ENCODE measurements at places on chromosomes 13 and 19.
A peak's percentile ranks its signal among the peaks of the same experiment; 100 is the strongest.

DNA sequence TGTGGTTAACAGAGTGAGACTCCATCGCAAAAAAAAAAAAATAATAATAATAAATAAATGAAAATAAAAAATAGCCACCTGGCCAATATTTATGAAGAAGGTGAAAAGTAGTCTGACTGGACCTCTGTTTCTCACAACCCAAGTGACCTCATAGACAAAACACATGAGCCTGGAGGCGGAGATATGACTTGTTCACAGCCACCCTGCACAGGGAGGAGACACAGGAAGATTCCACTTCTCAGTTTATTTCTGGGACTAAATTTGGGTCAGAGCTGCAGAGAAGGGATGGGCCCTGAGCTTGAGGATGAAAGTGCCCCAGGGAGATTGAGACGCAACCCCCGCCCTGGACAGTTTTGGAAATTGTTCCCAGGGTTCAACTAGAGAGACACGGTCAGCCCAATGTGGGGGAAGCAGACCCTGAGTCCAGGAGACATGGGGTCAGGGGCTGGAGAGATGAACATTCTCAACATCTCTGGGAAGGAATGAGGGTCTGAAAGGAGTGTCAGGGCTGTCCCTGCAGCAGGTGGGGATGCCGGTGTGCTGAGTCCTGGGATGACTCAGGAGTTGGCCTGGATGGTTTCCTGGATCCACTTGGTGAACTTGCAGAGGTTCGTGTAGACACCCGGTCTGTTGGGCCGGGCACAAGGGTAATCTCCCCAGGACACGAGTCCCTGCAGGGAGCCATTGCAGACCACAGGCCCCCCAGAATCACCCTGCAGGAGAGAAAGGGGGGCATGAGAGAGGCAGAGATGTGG lies 9.6 kb downstream of the KLK5 start:
- DNase-seq = no peak

DNA sequence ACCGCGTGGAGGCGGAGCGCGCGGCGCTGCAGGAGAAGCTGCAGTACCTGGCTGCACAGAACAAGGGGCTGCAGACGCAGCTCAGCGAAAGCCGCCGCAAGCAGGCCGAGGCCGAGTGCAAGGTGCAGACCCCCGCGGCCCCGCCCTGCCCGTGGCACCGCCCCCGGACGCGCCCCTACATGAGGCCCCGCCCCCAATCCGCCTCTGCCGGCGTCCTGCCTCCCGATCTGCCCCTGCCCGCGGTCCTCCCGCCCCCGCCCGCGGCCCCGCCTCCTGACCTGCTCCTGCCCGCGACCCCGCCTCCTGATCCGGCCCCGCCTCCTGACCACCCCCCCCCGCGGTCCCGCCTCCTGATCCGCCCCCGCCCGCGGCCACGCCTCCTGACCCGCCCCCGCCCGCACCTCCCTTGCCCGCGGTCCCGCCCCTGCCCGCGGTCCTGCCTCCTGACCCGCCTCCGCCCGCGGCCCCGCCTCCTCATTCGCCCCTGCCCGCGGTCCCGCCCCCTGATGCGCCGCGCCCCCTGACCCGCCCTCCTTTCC lies 11.7 kb downstream of the PRR36 start:
- DNase-seq = no peak

DNA sequence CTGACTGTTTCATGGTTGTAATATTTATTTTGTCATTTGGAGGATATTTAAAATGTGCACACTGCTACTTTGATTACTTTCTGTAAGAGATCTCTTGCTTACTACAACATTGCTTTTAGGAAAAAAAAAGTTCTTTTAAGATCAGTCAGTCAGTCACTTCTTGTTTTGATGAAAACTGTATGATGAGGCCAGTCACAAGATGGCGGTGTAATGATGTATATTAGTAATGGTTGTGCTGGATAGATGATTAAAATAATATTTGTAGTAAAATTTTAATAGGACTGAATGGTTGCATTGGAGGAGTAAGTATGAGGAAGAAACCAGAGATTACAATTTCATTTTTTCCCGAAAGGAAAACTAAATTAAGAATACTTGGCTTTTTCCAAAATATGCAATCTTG lies 2411.1 kb downstream of the PCDH9 start:
- peak; percentile 7 for DNase-seq

DNA sequence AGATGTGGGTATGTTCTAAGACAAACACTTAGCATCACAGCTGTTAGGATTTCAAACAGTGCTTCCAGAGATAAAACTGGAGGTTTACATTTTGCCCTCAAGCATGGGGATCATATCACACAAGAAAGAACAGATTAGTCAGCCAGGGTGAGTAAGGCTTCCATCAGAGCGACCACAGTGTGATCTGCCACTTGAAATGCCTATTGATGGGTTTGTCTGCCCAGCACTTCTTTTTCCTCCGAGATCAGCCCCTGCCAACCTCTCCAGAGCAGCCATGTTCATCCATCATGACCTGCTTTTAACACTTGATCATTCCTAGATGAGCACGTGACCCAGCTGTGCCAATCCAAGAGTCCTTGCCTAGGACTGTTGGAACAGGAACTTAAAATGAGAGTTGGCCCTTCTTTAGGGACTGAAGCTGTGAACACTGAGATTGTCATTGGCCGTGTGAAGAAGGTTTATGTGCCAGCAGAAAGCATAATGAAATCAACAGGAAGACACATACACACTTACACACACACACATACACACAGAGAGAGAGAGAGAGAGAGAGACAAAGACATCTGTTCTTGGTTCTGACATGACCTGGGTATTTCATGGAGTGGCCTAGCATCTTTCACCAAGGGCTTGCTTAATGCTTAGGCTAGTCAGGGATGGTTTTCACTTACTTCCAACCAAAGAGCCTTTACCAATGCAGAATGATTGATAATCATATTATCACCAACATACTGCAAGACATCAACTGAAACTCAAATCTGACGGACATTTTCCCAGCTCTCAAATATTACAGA lies 5.2 kb upstream of the CEBPG start:
- no peak for DNase-seq

GRCh38 chr13:97356592-97356991 lies 77.4 kb upstream of the RAP2A start:
- peak; percentile 39 for DNase-seq

GRCh38 chr13:96481482-96481881 lies 391.6 kb downstream of the HS6ST3 start:
- no peak for DNase-seq

Data from HT-29 (cell line).